ENCODE measurements at places on chromosomes 5 and 9.

DNA sequence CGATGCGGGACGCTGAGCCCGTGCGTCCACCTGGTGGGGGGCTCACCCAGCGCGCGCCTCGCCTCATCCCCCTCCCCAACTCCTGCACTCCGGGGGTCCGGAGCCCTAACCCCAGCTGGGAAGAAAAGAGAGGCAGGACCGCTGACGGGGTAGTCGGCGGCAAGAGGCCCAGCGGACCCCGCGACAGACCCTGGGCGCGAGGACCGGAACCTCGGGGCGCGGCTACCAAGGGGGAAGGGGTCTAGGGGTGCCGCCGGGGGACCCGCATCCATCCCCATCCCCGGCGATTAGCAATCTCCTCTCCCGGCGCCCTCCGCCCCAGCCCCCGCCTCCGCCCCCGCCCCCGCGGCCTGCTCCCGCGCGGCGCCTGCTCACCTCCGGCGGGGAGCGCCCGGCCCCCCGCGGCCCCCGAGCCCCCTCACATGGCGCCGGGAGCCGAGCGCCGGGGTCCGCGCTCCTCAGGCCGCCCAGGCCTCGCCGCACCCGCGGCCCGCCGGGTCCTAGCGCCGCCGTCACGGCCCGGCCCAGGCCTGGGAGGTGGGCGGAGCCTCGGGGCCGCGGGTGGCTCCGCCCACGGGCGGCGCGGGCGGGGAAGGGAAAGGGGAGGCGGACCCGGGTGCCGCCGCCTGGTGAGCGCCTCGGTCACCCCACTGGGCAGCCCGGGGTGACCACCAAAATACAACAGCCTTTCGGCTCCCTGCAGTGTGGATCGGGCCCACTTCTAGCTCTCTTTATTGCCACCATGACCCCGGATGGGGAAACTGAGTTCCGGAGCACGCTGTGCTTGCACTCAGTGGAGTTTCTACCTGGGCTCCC, at the start of gene ST6GALNAC6:
ST6GALNAC6 (minus strand) TSS at position 476 of the 816 bp plus-strand sequence. CDS start 1,622 bp downstream, outside the sequence.
- DNase-seq: peak; percentile 80

DNA sequence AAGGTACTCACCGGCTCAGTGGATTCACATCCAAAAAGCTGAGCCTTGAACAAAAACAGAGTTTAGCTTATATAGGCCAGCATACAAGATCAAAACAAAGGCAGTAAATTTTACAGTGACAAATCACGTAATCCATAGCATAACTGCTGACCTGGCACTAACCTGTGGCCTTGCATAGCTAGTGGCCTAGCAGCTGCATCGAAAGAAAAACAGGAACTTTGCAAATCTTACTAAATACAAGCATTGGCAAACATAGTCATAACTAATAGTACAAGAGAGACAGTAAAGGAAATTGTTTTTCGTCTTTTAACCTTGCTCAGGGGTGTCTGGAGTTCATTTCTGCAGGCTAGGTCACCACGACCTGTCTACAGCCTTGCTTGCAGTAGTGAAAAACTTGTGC, 4.8 kb downstream of the HSDL2 start:
- DNase-seq: no peak

GRCh38 chr9:112252194-112252593, 77.1 kb upstream of the SUSD1 start:
- no peak for DNase-seq

DNA sequence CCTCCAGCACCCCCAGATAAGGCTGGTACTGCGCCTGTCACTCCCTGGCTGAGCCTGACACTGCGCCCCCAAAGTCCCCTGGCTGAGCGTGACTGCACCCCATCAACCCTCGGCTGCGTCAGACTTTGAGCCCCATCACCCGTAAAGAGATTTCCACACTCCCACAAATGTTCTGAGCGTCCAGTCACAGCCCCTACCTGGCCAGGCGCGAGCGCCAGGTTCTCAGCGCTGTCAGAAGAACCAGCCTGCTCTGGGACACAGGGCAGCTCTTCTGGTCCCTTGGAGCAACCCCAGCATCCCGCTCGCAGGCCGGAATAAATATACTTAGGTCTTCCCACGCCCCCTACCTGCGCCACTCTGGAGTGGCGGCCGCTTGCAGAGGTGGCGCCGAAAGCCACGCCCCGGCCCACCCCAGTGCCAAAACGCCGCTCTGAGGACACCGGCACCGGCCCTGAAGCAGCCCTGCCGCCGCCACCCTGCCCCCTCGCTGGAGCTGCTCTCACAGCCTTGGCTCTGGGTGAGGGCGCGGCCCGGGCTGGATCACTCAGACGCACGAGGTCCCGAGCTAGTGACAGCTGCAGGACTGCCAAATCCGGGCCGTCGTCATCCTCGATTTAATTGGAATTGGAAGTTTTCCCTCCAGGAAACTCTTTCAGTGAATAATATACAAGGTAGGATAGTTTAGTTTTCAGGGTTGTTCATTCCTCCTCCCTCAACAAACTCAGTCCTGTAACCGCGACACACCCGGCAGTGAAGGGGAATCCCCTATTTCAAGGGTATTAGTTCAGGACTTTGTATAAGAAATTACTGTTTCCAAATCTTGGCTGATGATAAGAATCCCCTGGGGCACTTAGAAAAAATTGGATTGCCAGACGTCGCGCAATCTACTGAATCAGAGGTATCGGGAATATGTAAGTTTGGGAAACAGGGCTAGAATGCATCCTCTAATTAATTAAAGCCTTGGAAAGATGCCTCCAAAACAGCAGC, 1.2 kb upstream of the CEMIP2 start:
- peak; percentile 67 for DNase-seq

GRCh38 chr5:170755679-170756456, 27.7 kb upstream of the GABRP start:
- DNase-seq: no peak

DNA sequence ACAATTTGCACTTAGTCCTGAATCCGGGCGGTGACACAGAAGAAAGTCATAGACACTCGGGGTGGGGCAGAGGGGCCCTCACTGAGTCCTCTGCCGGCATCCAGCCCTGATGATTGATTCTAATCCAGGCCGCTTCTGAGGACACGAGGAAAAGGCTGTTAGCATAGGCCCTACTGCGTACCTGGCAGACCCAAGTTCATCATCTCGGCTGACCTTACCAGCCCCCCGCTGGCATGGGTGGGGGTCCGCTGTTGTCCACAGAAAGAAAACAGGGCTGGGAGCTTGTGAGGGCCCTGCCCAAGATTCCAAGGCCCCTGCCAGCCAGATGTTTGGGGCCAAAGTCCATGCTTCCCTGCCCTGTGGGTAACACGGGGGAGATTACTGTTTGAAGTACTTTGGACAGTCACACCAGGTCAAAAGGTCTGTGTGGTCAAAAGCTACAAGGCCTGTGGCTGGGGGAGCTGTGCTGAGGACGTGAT, 24.5 kb downstream of the ERGIC1 start:
- DNase-seq: no peak

DNA sequence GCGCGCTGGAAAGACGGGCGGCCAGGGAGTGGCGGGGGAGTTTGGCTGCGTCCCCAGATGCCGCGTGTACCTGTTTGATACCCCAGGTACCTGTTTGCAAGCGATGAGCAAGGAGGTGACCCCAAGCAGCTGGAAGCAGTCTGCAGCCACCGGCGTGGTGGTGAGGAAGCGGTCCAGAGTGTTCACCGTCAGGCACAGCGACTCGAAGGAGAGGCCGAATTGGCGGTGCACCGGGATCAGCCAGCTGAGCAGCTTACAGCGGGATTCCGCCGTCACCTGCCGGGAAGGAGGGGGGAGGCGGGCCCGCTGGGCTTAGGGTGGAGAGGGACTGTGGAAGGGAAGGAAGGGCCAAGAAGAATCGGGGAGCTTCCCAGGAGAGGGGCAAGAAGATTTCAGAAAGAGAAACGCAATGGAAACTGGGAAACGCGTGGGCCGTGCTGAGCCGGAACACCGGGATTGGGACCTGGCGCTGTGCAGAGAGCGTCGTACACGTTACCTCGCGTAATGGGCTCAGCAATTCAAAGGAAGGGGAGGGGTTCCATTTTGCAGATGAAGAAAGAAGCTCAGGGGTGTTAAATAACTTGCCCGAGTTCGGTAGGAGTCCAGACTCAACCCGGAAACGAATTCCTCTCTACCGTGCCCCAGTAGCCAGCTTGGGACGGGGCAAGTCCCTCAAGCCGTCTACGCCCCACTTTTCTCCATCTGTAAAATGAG, 980 bp downstream of the CCNO start:
- DNase-seq: peak; percentile 50

GRCh38 chr5:78280261-78280660, 14.2 kb downstream of the AP3B1 start:
- DNase-seq: no peak

DNA sequence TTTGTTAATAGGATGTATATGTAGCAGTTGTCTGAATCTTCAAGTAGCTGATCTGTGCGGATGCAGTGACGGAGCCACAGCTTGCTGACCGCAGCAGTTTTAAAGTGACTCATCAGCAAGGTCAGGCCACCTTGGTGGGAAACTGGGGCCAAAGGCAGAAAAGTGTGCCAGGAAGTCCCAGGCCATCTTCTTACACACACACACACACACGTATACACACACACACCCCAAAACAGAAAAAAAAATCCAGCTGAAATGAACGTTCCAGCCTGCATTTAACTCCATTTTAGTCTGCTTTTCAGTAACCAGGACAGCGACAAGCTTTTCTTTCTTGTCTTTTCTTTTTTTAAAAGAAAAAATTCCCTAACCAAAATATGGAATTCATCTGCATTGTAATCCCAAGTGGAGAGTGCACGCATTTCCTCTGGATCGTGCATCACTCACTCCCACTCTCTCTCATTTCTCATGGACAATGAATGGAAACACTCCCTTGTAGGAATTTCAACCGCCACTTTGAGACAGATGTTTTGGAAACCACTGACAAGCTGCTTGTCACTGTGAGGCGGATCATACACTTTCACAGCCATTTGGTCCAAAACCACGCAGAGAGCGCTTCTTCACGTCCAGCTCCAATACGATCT, 103.9 kb downstream of the LHFPL2 start:
- no peak for DNase-seq

GRCh38 chr5:34057118-34057517, 14.1 kb upstream of the C1QTNF3 start:
- DNase-seq: no peak

All from glutamatergic neuron (in vitro differentiated cells).